HT1080 (cell line): ENCODE measurements at places on chromosomes 16 and 17.

DNA sequence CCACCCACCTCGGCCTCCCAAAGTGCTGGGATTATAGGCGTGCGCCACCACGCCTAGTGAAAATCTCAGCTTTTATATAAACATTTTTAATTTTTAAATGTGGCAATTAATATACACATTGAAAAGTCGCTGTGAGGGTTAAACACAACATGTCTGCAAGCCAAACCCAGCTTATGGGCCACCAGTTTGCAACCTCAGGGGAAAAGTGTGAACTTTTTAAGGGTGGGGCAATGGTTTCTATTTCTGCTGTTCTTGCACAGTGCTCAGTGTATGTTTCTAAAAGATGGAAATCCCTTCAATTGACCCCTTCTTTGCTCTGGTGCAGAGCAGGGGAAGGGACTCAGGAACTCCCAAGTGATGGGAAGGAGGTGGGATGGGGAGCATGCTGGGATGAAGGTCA is 18.3 kb upstream of the SUPT4H1 start:
- no peak for DNase-seq

DNA sequence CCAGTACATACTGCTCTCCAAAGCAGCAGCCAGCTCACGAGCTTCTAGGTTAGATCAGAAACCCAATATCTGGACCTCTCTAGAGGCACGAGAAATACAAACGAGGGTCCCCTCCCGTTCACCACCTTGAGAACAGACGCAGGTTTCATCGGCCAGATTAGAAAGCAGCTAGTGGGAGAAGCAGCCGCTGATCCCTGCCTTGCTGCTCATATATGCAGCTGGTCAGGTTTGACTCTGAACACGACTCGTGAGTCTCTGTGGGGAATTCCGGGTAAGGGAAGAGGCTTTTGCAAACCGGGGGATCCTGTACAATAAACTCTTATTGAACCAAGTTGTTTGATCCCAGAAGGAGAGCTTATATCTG is 1.6 kb downstream of the VAT1L start:
- no peak for DNase-seq

GRCh38 chr16:53068423-53068833 is 13.6 kb downstream of the CHD9 start:
- DNase-seq: no peak

- no peak for DNase-seq
Measured at GRCh38 chr16:10934325-10935107, 7.8 kb downstream of the DEXI start.
